Naive thymus-derived CD8-positive, alpha-beta T cell (primary cell): ENCODE measurements at places on chromosomes 3 and 15. TPM values are rescaled to one million over a fixed set of nuclear protein-coding genes. Genes with fewer than 3 reads are reported as not detected.

The BLOC1S6 gene
- 53.5 TPM for total RNA-seq

The PPP2R3A gene
- total RNA-seq, result 1.1 TPM

DNA sequence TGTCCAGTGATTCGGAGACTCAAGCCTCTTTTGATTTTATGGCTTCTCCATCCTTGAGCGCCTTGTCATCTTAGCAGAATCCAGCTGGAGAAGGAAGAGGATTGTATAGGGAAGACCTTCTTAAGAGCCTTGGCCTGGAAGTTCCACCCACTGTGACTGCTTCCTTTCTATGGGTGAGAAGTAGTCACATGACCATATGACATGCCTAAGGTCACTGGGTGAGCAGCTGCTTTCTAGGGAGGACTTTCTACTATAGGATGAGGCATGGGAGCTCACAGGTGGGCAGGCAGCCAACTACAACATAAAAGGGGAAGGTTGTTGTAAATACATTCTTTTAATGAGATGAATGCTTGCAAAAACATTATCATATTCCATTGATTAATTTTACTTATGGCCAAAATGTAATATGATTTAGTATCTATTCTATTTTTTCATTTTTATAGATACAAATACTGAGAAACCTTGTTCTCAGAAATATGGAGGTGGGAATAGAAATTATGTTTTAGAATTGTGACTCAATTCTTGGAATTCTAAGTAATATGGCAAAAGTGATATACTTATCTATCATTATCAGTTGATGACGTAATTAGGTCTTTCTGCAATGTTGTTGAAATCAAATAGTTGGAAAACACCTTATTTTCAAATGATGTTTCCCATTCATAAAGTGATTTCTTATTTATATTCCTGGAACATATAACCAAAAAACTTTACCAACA lies 53.6 kb upstream of the MINAR1 start:
- no peaks in the 10 kb centered on the region for H3K36me3 ChIP-seq
- H3K27ac ChIP-seq, result no peak overlapping the region
- no peak overlapping the region for H3K4me3 ChIP-seq
- H3K4me1 ChIP-seq, result peaks cover 2% of the 10 kb centered on the region
- H3K27me3 ChIP-seq, result no peaks in the 10 kb centered on the region
- DNase-seq, result no peak

DNA sequence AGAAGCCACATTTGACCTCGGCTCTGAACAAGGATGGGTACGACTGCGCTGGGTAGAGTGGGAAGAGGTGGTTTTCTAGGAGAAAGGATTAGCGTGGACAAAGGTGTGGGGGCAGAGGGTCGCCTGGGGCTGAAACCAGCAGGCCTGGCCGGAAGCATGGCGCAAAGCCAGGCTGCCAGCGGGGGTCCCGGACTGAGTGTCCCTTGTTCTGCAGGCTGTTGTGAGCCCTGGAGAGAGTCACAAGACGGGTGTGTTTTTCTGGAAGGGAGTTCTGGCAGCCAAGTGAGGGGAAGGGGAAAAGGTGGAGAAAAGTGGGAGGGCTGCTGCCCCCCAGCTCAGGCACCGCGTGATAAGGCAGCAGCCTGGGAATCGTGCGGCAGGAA lies 98.5 kb upstream of the MEF2A start:
- no peak overlapping the region for H3K4me3 ChIP-seq
- H3K27me3 ChIP-seq, result no peaks in the 10 kb centered on the region
- H3K4me1 ChIP-seq, result peaks cover 2% of the 10 kb centered on the region

GRCh38 chr15:69583626-69584025 lies 131.0 kb downstream of the RPLP1 start:
- H3K27me3 ChIP-seq, result no peaks in the 10 kb centered on the region
- H3K36me3 ChIP-seq, result no peaks in the 10 kb centered on the region
- no peak for DNase-seq
- H3K4me3 ChIP-seq, result no peak overlapping the region
- no peak overlapping the region for H3K27ac ChIP-seq

GRCh38 chr15:37979671-37980409 lies 45.4 kb downstream of the TMCO5A start:
- no peak overlapping the region for H3K4me3 ChIP-seq
- no peaks in the 10 kb centered on the region for H3K36me3 ChIP-seq
- DNase-seq, result no peak
